ENCODE measurements at places on chromosomes 3 and 15.

GRCh38 chr3:114502204-114502603, 208.4 kb downstream of the TIGIT start:
- DNase-seq: no peak

DNA sequence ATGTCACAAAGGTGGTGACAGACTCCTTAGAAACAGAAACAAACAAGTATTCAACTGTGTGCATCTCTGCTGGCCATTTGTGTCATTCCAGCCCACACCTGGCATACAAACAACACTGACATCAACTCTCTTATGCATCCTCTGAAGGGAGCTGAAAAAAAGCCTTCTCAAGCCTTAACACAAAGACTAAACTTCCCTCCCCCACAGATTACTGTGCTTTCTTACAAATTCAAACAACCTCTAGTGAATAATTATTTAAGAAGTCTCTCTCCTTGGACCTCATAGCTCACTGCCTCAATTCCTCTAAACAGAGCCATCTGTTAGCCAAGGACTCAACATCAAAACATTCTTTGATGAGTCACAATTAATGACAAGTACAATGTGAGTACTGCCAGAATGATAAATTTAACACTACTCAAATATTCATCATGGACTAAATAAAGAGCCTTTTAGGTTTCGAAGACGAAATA, 132.1 kb downstream of the WDR76 start:
- DNase-seq: no peak

- no peak for DNase-seq
Observed at GRCh38 chr3:170529912-170530311, 56.0 kb downstream of the SLC7A14 start.

- DNase-seq: no peak
Observed at GRCh38 chr3:186997473-186997939, 67.2 kb downstream of the ST6GAL1 start.

DNA sequence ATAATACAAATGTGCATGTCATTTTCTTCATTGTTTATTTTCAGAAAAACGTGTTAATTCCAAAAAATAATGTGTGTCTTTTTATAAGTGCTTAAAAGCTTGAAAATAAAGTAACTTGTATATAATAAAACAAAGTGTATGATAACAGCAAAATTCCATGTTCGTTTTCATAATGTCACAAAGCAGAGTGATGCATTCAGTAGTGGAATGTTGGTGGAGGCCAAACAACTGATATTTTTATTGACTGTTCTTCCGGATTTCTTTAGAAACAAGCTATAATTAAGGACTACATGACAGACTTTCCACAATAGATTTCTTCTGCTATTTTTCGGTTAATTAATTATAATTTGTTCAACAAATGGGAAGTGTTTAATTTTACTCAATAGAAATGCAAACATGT, 412.7 kb downstream of the GABRG3 start:
- DNase-seq: no peak

GRCh38 chr15:59841036-59841435, 151.9 kb upstream of the BNIP2 start:
- no peak for DNase-seq

DNA sequence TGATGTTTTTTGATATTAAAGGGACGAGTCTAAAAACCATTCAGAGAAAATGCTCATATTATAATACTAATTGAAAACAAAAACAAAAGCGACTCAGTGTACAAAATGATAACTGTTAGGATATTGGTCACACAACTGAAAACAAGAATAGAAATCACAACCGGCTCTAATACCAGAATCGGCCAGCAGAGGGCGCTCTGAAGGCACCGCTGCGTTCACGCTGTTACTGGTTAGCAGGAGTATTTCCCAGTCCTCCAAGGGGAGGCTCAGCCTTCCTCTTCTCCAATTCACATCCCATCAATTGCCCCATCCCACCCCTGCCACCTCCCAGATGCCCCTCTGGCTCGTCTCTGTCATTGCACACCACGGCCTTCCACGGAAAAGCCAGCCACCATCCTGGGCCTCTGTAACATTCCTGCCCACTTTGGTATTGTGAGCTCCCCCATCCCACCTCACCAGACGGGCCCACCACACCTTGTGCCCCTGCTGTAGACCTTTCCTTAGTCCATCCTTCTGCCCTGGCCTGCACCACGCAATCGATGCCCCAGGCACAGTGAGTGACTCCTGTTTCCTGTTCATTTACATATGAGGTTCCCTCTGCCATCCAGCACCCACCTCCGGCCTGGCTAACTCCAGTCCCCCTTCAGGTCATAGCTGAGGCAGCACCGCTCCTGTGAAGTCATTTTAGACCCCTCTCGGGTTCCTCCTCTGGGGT, 8.5 kb downstream of the FAM107A start:
- DNase-seq: peak; percentile 89

GRCh38 chr15:51038162-51038973, 56.3 kb downstream of the TNFAIP8L3 start:
- DNase-seq: no peak

DNA sequence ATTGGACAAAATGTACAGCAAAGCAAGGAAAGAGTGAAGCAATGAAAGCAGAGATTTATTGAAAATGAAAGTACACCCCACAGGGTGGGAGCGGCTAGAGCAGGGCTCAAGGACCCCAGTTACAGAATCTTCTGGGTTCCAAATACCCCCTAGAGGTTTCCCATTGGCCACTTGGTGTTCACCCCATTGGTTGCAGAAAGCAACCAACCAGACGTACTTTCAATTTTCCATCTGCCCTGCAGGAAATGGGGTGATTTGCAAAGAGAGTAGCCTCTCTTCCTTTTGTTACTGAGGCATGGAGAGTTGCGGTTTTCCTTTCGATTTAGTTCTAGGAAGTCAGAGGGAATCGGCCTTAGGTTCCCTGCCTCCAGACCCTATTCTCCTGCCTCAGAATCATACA, 2.4 kb downstream of the PML start:
- no peak for DNase-seq

GRCh38 chr3:175413926-175414325, 554.8 kb downstream of the NAALADL2 start:
- DNase-seq: no peak

- DNase-seq: peak; percentile 53
Observed at GRCh38 chr3:34260271-34261000, 462.0 kb downstream of the PDCD6IP start.

DNA sequence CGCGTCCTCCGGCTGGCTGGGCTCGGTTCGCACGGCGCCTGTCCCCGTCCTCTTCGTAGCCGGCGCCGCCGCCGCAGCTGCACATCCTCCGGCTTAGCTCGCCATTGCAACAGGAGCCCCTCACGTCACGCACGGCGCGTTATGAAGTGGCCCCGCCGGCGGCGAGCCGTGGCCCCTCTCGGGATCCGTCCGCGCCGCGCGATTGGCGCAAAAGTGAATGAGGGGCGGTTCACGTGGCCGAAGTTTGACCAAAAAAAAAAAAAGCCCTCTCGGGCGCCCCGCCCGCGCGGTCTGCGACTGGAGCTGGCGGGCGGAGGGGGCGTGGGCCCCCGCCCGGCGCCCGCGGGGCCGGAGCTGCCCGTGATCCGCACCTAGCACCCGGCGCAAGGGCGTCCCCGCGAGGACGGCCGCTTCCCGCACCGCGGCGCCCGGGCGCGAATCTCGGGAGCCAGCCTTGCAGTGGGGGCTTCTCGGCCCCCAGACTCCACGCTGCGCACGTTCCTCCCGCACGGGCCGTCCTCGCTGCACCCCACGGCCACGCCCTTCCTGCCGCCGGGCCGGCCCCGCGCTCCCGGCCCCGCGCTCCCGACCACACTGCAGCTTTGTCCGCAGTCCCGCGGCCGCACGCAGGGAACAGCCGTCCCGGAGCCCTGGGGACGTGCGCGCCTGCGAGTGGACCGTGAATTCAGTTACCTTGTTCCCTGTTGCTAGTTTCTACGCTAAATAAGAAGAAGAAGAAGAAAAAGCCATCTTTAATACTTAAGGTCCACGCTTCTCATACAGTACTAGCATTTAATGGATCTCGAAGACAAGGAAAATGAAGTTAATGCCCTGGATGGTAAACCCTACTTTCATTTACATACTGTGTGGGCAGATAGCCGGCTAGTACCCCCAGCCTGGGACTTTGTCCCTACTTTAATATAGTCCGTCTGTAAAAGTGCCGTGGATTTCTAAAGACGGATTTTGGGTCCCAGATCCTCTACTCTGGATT, at the start of gene CHSY1:
Gene CHSY1 (minus strand): TSS at position 219 of the 991 bp plus-strand sequence. CDS start 592 bp downstream, outside the sequence.
- peak; percentile 87 for DNase-seq

DNA sequence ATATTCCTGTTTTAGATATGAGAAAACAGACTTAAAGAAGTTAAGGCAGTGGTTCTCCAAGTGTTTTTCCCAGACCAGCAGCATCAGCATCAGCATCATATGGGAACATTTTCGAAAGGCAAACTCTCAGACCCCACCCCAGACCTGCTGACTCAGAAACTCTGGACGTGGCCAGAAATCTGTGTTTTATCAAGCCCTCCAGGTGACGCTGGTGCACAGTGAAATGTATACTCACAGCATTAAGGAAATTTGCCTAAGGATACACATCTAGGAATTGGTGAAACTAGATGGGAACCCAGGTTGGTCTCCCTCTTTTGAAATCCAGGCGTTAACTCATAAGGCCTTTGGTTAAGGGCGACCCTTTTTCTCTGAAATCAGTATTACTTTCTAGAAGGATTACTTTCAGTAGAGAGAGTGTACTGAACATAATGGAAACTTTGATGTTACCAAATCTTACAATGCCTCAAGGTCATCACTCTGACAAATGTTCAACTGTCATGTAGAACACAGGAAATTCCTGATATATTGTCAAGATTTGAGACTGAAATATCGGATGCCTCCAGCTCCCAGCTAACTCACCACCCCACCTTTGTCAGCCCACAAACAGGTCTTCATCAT, 910.2 kb downstream of the ROBO1 start:
- no peak for DNase-seq

DNA sequence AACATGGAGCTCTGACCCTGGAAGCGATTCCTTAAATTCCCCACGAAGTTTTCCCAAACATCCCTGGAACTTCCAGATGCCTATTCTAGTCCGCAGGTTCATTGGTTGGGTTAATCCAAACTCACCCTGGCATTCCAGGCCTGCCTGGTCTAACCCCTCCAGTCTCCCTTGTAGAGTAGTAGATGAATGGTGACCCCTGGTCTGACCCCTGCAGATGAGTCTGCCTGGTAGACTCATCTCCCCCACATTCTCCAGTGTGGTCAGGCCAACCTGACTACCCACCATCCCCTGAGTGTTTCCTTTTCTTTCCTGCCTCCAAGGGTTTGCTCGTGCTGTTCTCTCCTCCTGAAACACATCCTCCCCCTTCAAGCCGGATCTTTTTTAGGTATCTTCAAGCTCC, 10.8 kb upstream of the HRH1 start:
- DNase-seq: no peak

GRCh38 chr15:66105286-66106265, 148.0 kb downstream of the MEGF11 start:
- no peak for DNase-seq

- DNase-seq: no peak
Observed at GRCh38 chr3:112925969-112926368, 48.9 kb downstream of the CD200R1 start.

DNA sequence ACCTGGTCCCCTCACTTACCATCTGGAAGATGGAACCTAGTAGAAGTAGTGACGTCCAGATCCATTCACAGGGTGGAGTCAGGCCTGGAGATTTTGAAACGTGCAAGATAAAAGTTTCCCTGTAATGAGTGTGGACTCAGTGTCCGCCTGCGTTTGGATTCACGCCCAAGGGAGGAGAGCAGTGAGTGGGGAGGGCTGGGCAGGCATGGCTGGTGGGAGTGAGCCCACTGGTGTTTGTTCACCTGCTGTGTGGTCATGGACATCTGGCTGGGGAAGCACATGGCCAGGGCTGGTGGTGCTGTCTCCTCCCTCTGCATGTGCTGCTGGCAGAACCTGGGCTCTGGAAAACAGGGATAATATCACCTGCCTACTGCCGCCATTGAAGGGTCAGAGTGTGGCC, 37.0 kb downstream of the RLBP1 start:
- no peak for DNase-seq

DNA sequence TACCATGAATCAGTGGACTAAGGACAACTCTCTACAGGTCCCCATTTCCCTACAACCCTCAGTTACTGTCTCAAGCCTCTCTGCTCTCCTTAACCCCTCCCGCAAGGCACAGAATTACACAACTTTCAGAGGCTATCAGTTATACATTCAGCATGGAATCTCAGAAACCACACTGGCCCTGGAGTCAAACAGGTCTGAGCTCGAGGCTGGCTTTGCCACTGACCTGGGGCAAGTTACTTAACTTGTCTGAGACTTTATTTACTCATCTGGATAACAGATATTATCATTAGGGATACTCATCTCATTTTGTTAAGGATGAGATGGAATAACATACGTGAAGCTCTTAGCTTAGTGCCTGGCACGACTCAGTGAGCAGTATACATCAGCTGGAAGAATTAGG, 95.2 kb downstream of the WDR76 start:
- no peak for DNase-seq

DNA sequence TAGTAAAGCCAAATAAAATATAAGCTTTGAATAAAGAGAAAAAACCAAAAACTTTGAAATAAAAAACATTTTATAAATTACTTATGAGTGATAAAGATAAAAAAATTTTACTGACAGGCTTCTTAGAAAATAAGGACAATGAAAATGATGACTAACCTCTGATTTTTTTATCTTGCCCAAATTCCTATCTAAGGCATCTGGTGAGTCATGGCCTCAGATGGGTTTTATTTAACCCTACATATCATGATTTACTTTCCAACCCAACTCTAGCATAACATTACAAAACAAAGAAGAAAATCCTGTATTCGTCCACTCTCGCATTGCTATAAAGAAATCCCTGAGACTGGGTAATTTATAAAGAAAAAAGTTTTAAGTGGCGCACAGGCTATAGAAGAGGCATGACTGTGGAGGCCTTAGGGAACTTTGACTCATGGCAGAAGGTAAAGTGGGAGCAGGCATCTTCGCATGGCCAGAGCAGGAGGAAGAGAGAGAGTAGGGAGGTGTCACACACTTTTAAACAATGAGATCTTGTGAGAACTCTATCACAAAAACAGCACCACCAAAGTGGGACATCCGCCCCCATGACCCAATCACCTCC, 152.1 kb downstream of the NEK10 start:
- DNase-seq: no peak
